Mononuclear cell (primary cell): ENCODE measurements at places on chromosomes 3 and 15. TPM values are rescaled to one million over a fixed set of nuclear protein-coding genes. Genes with fewer than 3 reads are reported as not detected.

Gene ELP6
- total RNA-seq, result 7.8 TPM

Gene HOMER2
- 3.7 TPM for total RNA-seq

Gene RBPMS2
- 0.10 TPM for total RNA-seq

Gene SAMMSON
- total RNA-seq, result not detected

Gene WNT7A
- total RNA-seq, result 4.8 TPM

Gene ACKR2
- total RNA-seq, result 0.10 TPM

Gene GNAT1
- total RNA-seq, result not detected

Gene AGTR1
- 0.10 TPM for total RNA-seq

Gene CPLX3
- not detected for total RNA-seq

Gene RIOX2
- total RNA-seq, result 12.1 TPM

Gene CCDC54
- not detected for total RNA-seq

Gene NGLY1
- 39.1 TPM for total RNA-seq

Gene ECE2
- not detected for total RNA-seq

Gene IL17RB
- 0.10 TPM for total RNA-seq

Gene TMEM202
- total RNA-seq, result not detected

Gene GOLGA8M
- total RNA-seq, result 1.2 TPM

Gene TLNRD1
- total RNA-seq, result 21.3 TPM

Gene SLCO3A1
- total RNA-seq, result 17.7 TPM

Gene TMCO5A
- 0.10 TPM for total RNA-seq

Gene LMAN1L
- 0.21 TPM for total RNA-seq

Gene CHRM5
- not detected for total RNA-seq

Gene RLBP1
- total RNA-seq, result not detected

Gene GP5
- 3.8 TPM for total RNA-seq
